ENCODE measurements at places on chromosomes 6 and 20. TPM values are rescaled to one million over a fixed set of nuclear protein-coding genes. Genes with fewer than 3 reads are reported as not detected.

Gene SLC17A2
- polyA plus RNA-seq, result 0.04 TPM

Gene NNAT
- 61.2 TPM for polyA plus RNA-seq

Gene ORC3
- 16.5 TPM for polyA plus RNA-seq

Gene CRISP2
- polyA plus RNA-seq, result not detected

Gene ABHD16B
- 0.68 TPM for polyA plus RNA-seq

Gene EBF4
- 28.9 TPM for polyA plus RNA-seq

Gene OOEP
- polyA plus RNA-seq, result 0.24 TPM

Gene AGER
- polyA plus RNA-seq, result 7.6 TPM

Gene RPN2
- 122 TPM for polyA plus RNA-seq

Gene PNLDC1
- polyA plus RNA-seq, result 0.15 TPM

Gene OTOR
- not detected for polyA plus RNA-seq

Gene SYCP2
- polyA plus RNA-seq, result 1.2 TPM

Gene TMEM14A
- polyA plus RNA-seq, result 36.4 TPM

Gene TSHZ2
- polyA plus RNA-seq, result 6.5 TPM

Gene AIF1
- 41.7 TPM for polyA plus RNA-seq

Gene REM1
- 4.8 TPM for polyA plus RNA-seq

Gene CDKN1A
- 127 TPM for polyA plus RNA-seq

Gene FILIP1
- polyA plus RNA-seq, result 25.5 TPM

Gene BPIFB4
- 0.06 TPM for polyA plus RNA-seq

Gene SLC25A27
- polyA plus RNA-seq, result 15.0 TPM

Gene CD93
- polyA plus RNA-seq, result 52.6 TPM

Gene TFAP2B
- polyA plus RNA-seq, result 0.20 TPM

Gene ZNF512B
- 13.8 TPM for polyA plus RNA-seq

Gene SLC22A16
- polyA plus RNA-seq, result 0.53 TPM

Gene MRPS26
- polyA plus RNA-seq, result 97.4 TPM

Gene ZNF334
- 2.6 TPM for polyA plus RNA-seq

Gene FGD2
- 10.5 TPM for polyA plus RNA-seq

Gene GMPR
- 5.4 TPM for polyA plus RNA-seq

Gene ZC2HC1B
- not detected for polyA plus RNA-seq

Gene PCSK2
- 8.0 TPM for polyA plus RNA-seq

Gene CRIP3
- 1.1 TPM for polyA plus RNA-seq

Gene RUNX2
- polyA plus RNA-seq, result 2.6 TPM

Measured in urinary bladder (tissue), 4 donors.